Stimulated activated CD4-positive, alpha-beta T cell treated with anti-CD3 and anti-CD28 coated beads, Interleukin-15, amount 100 ng/mL, for 24 hours (primary cell): ENCODE measurements at places on chromosomes 7 and 10.

- DNase-seq: no peak
Observed at GRCh38 chr7:136353287-136353686, 376.1 kb upstream of the MTPN start.

- no peak for DNase-seq
Observed at GRCh38 chr10:84842593-84842992, 514.2 kb downstream of the CCSER2 start.

- no peak for DNase-seq
Observed at GRCh38 chr10:125362950-125363349, 202.6 kb upstream of the CTBP2 start.

DNA sequence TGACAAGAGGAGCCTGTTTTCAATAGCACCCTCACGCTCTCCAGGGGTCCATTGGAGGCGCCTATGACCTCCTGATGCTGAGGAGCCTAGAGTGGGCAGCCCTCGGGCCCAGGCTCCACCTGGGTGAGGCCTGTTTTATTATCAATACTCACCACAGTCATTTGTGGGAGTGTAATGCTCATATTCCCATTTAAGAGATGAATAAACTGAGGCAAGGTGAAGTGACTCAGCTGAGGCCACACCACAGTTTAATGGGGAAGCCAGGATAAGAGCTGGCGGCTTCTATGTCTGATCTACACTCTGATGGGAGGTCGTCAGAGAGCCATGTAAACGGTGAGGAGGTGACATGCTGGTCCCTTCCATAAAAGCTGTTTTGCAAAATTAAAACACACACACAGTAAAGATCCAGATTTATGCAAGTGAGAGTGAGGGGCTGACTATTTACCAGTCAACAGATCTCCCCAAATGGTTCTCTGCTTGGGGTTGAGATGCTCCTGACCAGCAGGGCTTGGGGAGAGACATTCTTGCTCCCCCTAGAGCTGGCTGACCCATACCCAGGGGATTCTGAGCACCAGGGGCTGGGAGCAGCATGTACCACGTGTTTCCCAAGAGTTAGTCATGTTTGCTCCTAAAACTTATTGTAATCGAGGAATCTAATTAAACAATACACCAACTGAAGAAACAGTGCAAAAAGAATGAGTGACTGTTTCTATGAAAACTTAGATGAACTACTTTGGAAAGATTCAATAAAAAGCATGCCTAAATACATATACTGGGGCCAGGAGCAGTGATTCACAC is 81.0 kb upstream of the INSIG1 start:
- DNase-seq: no peak

DNA sequence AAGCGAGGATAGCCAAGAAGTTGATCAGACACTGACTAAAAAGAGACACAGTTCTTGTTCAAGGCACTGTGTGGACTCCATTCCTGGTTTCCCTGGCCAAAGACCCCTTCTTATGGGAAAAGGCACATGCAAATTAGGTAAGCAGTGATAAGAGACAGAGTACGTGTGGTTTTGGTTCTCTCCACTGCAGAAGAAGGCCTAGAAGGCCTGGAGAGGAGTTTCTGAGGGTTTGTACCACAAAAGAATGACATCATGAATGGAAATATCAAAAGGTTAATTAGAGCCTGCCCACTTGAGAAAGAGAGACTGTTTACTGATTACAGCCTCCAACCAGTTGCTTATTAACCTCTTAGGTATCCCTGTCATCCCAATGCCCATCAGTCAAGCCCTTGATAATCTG is 137.5 kb downstream of the ZNF365 start:
- DNase-seq: no peak

GRCh38 chr10:75632805-75633462 is 201.5 kb downstream of the LRMDA start:
- DNase-seq: no peak

- DNase-seq: no peak
Observed at GRCh38 chr10:116385994-116386809, 41.4 kb upstream of the PNLIPRP3 start.

- no peak for DNase-seq
Observed at GRCh38 chr7:138890499-138891445, 90.4 kb downstream of the KIAA1549 start.

GRCh38 chr10:60334991-60335390 is 54.7 kb downstream of the ANK3 start:
- DNase-seq: no peak

- DNase-seq: no peak
Observed at GRCh38 chr7:110721395-110721794, 369.5 kb upstream of the LRRN3 start.

- peak; percentile 86 for DNase-seq
Observed at GRCh38 chr10:72320676-72321247, 34.0 kb downstream of the DNAJB12 start.

DNA sequence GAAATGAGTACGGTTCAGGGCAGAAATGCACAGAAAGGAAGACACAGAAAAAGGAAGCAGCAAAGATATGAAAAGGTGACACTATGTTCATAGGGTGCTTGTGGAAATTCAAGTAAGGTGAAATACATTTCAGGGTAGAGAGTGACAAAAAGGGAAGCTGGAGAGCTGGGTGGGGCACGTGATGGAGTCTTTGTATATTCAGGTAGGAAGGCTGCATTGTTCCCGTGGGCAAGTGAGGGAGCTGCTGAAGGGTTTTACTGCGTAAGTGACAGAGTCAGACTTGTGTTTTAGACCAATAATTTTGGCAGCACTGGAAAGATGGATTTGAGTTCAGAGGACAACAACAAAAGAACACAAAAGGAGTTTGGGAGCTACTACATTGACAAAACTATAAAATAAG is 35.3 kb upstream of the ANK3 start:
- no peak for DNase-seq

DNA sequence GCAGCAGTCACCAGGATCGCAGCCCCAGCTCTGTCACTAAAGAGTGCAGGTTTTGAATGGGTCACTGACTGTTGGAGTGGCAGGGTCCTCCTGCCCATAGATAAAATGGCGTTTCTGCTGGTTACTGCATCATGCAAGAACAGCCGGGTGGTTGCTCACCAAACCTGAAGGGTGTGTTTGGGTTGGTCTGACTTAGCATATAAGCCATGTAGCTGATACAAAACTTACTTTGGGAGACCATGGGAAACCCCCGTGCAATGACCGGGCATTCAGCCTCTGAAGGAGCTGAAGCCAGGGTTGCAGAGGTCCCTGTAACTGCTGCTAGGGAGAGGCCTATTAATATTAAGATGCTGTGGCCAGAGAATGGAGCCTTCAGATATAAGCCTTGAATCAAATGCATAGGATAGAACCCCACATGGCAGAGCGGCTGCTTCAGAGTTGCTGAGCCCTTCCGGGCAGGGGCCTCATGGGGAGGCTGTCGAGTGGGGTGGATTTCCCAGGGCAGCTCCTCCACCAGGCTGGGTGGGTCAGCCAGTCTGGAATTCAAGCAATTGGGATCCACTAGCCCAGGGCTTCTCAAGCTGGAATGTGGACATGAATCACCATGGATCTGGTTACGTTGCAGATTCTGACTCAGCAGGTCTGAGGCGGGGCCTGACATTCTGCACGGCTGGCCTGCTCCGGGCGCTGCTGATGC is 70.9 kb upstream of the CTBP2 start:
- no peak for DNase-seq

- no peak for DNase-seq
Observed at GRCh38 chr10:33358016-33358415, 23.5 kb upstream of the NRP1 start.

- peak; percentile 57 for DNase-seq
Observed at GRCh38 chr7:33062023-33062781, at the start of gene NT5C3A. NT5C3A (minus strand) TSS chr7:33062776; CDS start chr7:33062705, 71 bp downstream.

- DNase-seq: no peak
Observed at GRCh38 chr7:41475801-41476459, 227.0 kb downstream of the INHBA start.

GRCh38 chr7:78081888-78082287 is 283.3 kb downstream of the PHTF2 start:
- DNase-seq: no peak

DNA sequence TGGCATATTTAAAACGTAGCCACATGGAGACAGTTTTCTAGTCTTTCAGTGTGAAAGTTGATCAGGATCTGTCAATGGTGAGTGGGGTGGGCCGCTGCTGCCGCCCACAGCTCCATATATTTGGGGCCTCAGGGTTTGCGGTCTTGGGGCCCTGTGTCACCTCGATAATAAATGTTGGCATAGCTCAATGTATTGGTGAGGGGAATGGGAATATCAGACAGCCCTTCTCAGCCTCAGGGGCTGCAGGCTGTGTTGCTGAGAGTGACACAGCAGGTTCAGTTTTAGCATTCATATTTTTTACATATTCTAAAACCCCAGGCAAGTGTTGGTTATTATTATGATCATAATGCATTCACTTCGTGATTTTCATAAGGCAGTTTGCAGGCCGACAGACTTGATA is 5.3 kb downstream of the CDH23 start:
- no peak for DNase-seq

DNA sequence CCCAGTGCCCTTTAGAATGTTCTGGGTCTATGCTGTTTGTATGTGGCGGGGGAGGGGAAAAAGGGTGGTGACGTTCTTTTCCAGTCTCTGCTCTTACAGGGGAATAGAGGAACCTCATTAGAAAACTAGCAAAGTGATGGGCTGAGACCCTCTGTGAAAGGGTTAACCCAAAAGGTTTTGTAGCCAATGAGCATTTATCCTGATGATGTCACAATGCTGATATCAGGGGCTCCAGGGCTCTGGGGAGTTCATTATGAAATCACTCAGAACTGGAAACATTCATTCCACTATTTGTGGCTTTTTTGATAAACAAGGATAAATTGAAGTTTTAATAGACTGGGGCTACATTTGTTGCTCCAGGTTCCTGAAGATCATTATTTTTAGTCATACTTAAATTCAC is 71.7 kb downstream of the ARID5B start:
- no peak for DNase-seq

DNA sequence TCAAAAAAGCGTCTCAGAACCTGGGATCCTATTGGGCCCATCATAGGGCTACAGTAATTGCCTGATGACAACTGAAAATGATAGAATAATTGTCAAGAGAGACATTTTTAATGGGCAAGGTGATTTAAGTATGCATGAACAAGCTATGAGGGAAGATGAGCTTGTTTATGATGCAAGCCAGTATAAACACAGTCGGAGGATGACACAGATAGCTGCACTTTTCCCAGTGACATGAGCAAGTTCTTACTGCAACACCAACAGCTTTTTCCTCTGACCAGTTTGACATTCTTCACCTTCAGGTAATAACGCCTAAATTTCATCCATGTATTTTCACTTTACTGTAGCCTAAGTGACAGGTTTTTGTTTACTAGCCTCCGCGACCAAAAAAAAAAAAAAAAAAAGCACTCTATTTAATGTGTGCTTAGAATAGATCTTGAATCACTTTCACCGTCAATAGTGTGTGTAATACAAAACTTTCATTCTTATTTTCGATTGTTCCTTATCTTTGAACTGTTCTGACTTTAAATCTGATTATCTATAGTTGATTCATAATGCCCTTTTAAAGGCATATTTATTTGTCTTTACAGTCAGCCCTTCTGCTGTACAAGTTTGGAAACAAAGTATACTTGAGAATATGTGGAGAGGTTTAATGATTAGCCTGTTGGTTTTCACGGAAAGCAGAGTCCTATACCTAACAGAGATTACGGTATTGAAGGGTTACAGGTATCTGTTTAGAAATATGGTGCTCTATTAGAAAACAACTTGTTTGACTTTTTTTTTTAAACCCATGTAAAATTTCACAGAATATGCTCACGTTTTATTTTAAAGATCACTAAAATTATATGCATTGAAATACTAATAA is 1.7 kb downstream of the FOXP2 start:
- DNase-seq: no peak

DNA sequence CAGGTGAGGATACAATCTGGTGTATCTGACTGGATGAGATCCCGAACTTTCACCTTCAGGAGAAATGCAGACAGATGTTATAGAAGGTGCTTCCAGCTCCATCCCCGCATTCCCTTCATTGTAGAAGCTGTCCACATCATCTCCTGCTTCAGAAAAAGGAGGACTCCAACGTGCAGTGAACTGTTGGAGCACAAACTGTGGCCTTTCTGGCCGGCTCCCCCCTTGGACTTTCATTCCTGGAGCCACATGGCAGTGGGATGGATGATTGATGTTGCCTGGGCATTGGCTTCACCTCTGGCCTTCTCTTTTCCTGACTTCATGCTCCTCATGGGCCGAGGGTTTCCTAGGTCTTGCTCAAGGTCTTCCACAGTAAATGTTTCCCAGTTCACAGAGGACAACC is 29.6 kb upstream of the ZNF273 start:
- DNase-seq: no peak

GRCh38 chr10:105383978-105384377 is 742.9 kb downstream of the SORCS3 start:
- no peak for DNase-seq

- no peak for DNase-seq
Observed at GRCh38 chr7:115471891-115472290, 550.0 kb downstream of the MDFIC start.

GRCh38 chr7:92631850-92632487 is 41.8 kb upstream of the FAM133B start:
- no peak for DNase-seq

GRCh38 chr10:128928231-128928836 is 538.7 kb upstream of the MGMT start:
- DNase-seq: no peak

DNA sequence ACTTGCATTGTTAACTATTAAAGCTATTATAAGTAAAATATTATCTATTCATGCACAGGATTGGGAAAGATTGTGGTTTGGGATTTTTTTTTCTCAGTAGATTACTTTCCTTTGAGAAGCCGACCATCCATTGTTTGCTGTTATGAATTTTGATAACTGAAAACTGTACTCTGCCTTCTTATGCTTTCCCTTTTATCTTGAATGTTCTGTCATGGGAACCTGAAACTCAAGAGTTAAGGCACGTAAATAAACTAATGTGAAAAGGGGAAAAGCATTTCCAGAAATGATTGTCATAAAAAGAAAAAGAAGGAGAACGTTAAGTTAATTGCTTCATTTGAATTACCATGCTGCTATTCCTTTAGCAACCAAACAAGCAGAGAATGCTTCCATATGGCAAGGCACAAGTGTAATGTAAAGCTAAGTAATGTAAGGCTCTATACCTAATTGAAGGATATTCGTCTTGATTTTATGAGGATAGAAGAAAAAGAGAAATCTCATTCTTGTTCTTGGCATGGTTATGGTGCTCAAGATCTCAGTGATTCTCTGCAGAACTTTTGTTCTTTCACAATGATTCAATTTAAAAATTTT is 370.8 kb downstream of the AUTS2 start:
- no peak for DNase-seq

DNA sequence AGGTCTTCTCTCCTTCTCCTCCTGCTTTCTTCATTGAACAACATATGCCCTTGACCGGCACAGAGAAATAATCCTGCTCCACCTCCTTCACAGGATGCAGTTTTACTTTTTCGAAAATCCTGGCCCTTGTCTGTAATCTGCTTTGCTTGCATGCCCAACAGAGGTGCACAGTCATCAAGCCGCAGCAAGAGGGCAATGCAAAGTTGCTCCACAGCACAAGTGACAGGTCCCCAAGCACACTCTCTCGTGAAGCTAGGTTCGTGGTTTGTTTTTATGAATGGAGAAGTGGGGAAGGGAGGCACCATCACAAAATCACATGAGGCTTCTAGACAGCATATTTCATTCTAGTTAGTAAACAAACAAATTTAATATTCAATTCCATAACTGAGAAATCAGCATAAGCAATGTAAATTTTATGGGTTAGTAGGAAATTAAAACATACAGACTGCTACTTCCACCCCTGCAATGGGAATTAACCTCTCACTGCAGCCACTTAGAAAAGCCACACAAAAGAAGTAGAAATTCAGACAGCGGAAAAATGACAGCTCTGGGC is 178.8 kb downstream of the TPK1 start:
- no peak for DNase-seq

GRCh38 chr7:15764010-15764409 is 77.5 kb upstream of the MEOX2 start:
- DNase-seq: no peak
